ENCODE measurements at places on chromosomes 2 and 18.

GRCh38 chr2:119659601-119660342 is 19.2 kb upstream of the TMEM177 start:
- DNase-seq: peak; percentile 28

DNA sequence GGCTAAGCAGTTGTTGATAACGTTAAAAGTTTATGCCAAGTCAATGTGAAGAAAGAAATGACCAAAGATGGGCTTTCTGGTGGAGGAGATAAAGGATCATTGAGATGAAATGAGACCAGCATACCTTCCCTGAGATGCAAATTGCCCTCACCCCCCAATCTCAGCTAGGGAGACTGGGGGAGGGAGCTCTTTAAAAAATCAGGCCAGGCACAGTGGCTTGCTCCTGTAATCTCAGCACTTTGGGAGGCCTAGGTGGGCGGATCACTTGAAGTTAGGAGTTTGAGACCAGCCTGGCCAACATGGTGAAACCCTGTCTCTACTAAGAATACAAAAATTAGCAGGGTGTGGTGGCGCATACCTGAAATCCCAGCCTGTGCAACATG is 30.9 kb upstream of the KCMF1 start:
- no peak for DNase-seq

DNA sequence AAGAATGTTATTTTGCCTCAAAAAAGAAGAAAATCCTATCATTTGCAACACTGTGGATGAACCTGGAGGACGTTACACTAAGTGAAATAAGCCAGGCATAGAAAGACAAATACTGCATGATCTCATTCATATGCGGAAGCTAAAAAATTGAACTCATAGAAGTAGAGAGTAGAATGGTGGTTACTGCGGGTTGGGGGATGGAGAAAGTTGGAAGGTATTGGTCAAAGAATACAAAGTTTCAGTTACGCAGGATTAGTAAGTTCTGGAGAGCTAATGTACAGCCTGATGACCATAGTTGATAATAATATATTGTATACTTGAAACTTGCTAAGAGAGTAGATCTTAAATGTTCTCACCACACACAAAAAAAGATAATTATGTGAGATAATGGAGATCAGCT is 5.0 kb upstream of the GALNT5 start:
- DNase-seq: no peak

DNA sequence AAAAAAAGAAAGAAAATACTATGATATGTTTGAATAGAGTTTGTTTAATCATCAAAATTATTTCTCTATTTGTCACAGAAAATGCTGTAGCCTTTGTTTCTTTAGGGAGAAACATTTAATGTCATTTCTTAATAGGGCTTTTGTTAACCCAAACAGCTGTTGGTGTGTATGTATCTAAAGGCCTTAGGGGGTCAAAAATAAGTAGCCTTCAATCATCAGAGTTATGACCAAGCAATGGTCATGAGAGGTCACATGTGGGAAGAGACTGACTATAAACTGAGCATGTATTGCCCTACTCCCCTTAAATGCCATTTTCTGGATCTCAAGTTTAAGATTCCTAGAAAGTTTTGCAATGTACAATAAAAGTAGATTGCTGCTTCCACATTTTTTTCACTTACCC is 22.7 kb downstream of the HNMT start:
- DNase-seq: no peak

GRCh38 chr18:23012249-23012648 is 79.1 kb downstream of the RBBP8 start:
- DNase-seq: no peak

DNA sequence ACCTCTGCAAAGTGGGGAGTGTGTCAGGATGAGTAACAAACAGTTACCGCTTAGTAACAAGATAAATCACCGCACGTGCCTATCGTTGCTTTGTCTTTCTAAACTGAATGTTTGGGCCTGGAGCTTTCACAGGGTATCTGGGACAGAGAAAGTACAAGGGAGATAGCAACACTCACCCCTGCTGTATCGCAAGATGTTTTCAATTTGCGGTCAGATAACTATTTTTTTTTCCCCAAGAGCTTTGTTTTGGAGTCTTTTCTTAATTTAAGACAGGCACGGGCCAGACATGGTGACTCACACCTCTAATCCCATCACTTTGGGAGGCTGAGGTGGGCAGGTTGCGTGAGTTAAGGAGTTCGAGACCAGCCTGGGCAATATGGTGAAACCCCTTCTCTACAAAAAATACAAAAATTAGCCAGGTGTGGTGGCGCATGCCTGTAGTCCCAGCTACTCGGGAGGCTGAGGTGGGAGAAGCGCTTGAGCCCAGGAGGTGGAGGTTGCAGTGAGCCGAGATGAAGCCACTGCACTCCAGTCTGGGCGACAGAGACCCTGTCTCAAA is 146.6 kb downstream of the GBX2 start:
- DNase-seq: no peak

GRCh38 chr2:85678794-85679672 is 11.0 kb upstream of the SFTPB start:
- peak; percentile 72 for DNase-seq

DNA sequence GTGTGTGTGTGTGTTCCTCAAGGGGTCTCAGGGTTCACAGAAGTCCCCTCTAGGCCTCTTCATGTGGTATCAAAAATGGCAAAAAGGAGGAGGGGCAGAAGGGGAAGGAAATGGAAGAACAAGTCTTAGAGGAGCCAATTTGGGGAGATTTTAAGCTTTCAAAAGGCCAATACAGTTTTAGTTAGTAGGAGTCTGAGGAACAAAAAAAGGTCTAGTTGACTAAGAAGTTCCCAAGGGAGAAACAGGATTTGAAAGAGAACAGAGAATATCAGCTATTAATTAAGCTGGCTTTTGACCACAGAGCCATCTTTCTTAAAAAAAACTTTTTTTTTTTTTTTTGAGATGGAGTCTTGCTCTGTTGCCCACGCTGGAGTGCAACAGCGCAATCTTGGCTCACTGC is 7.1 kb downstream of the RNF125 start:
- no peak for DNase-seq

GRCh38 chr2:54590216-54591120 is 133.0 kb upstream of the EML6 start:
- DNase-seq: no peak

DNA sequence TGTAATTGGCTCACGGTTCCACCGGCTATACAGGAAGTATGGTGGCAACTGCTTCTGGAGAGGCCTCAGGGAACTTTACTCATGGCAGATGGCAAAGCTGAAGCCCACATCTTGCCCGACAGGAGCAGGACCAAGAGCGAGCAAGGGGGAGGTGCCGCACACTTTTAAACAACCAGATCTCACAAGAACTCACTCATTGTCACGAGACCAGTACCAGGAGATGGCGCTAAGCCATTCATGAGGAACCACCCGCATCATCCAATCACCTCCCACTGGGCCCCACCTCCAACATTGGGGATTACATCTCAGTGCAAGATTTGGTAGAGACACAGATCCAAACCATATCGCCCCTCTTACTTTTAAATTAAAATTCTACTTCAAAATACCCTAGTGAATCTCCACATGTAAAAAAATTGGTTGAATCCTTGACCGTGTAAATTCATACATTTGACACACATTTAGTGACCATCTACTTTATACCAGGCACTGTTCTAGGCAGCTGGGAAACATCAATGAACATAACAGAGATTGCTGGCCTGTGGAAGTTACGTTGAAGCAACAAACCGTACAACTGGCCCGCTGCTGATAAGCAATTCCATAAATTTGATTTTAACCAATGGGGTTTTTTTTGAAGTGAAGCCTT is 87.6 kb downstream of the ALPK2 start:
- DNase-seq: no peak

DNA sequence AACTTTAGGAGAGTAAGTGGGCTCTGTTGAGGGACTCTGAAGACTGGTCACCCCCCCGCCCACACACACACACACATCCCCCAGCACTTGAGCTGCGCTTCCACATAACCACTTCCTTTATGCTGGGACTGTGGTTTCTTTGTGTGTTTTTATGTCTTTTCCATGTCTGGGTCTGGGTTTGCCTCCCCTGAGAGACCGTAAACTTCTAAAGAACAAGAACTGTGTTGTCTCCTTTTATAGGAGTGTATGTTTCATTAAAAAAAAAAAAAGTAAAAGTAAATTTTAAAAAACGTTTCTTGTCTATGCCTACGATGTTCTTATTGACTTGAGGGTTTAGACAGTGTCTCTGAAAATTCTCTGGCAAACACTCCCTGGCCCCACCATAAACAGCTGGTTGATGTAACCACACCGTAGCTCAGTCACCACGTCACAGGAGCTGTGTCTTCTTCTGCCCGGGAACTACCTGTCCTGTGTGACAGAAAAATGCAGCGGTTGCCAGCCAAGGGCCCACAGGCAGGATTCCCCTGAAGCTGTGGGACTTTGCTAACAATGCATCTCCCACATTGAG is 68.0 kb downstream of the KLHL29 start:
- peak; percentile 12 for DNase-seq

- DNase-seq: no peak
Observed at GRCh38 chr2:241813644-241814392, 4.8 kb downstream of the NEU4 start.

- no peak for DNase-seq
Observed at GRCh38 chr2:176125772-176126054, 3.2 kb downstream of the HOXD9 start.

GRCh38 chr2:85222792-85223191 is 89.6 kb downstream of the TCF7L1 start:
- DNase-seq: no peak

GRCh38 chr2:204483608-204484081 is 61.6 kb upstream of the PARD3B start:
- no peak for DNase-seq

DNA sequence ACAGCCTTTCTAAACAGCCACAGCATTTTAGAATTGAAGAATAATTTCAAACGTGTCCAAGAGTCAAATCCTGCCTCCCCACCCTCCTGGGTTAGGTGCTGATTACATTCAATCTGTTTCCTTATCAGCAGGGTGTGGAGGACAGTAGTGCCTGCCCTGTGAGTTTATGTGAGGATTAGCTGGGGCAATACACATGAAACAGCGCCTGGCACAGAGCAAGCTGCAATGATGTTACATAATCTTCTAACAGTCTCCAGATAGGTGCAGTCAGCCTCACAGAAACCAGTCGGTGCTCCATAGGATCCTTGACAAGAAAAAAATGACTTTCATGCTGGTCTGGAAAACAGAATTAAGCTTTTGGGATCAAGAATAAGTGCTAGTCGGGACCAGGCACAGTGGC is 91.7 kb upstream of the ITGA6 start:
- no peak for DNase-seq

DNA sequence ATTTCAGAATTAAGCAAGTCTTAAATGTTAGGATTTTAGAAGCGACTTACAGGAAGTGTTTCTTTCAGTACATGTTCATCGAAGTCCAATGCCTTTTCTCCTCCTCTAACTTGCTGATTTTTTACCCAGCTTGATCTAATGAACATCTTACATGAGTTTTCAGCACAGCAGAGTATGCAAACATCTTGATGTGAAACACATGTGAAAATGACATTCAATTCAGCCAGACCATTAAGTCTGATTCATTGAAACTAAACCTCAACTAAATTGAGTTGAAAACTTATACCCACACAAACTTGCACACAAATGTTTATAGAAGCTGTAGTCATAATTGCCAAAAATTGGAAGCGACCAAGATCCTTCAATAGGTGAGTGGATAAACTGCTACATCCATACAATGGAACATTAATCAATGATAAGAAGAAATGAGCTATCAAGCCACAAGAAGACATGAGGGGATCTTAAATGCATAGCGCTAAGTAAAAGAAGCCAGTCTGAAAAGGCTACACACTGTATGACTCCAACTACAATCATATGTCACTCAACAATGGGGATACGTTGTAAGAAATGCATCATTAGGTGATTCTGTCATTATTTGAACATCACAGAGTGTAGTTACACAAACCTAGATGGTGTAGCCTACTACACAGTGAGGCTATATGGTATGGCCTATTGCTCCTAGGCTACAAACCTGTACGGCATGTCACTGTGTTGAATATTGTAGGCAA is 18.5 kb downstream of the PSTPIP2 start:
- no peak for DNase-seq

DNA sequence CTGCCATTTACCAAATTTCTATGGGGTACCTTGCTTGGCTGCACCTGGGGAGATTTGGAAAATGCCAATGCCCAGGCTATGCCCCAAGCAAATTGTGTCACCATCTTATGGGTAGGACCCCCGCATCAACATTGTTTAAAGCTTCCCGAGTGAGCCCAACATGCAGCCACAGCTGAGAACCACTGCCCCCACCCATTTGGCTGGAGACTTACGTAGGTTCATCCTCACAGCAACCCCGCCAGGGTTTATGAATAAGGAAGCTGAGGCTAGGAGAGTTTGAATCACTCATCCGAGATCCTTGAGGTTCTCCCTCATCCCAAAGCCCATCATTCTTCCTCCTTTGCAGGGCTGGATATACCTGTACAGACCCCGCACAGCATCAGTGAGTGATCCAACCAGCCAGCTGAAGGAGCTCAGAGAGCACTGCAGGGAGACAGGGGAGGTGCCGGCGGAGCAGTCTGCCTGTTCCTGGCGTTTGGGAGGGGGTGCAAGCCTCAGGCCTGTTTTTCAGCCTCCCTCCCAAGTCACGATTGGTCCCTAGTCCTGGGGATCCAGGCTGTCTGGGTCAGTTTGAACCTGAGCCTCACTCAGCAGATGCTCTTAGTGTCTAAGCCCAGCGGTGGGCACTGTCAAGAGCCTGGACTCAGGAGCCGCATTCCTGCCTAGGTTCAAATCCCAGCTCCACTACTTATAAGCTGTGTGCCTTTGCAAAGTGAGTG is 164.9 kb downstream of the SMAD7 start:
- DNase-seq: no peak

GRCh38 chr18:48928787-48929186 is 22.0 kb downstream of the SMAD7 start:
- peak; percentile 61 for DNase-seq

GRCh38 chr2:61775956-61776570 is 77.8 kb downstream of the FAM161A start:
- no peak for DNase-seq

- no peak for DNase-seq
Observed at GRCh38 chr2:197309691-197310231, 819 bp downstream of the ANKRD44 start.

DNA sequence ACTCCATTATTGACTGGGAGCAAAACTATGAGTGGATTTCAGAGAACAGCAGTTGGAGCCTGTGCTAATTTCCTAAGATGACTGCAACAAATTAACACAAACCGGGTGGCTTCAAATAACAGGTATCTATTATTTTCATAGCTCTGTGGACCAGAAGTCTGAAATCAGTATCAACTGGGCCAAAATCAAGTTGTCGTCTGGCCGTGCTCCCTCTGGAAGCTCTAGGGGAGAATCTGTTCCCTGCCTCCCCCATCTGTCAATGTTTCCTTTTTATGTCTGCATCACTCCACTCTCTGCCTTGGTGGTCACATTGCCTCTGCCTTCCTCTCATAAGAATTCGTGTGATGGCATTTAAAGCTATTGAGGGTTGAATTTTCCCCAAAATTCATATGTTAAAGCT is 269.8 kb downstream of the TMX3 start:
- DNase-seq: no peak

DNA sequence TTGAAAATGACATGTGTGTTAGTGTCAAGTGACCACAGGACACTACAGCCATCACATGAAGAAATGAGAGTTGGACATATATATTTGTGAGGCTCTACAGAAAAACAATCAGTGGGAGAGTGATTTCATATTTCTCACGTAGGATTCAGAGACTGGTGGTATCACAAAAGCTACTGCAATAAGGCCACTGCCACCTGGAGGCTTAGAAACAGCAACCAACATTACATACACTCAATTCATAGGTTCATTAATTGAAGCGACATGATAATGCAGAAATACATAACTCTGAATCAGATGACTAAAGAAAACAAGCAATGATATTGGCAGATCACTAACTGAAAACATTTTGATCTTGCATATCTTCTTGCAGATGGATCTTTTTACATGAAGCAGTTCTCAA is 248.1 kb upstream of the KLHL14 start:
- no peak for DNase-seq

GRCh38 chr18:69865776-69866175 is 81.9 kb downstream of the CD226 start:
- no peak for DNase-seq

Measured in activated T-cell treated with anti-CD3 and anti-CD28 coated beads for 1 hour (primary cell).